ENCODE measurements at places on chromosomes 2 and 18.
A peak's percentile ranks its signal among the peaks of the same experiment; 100 is the strongest.

DNA sequence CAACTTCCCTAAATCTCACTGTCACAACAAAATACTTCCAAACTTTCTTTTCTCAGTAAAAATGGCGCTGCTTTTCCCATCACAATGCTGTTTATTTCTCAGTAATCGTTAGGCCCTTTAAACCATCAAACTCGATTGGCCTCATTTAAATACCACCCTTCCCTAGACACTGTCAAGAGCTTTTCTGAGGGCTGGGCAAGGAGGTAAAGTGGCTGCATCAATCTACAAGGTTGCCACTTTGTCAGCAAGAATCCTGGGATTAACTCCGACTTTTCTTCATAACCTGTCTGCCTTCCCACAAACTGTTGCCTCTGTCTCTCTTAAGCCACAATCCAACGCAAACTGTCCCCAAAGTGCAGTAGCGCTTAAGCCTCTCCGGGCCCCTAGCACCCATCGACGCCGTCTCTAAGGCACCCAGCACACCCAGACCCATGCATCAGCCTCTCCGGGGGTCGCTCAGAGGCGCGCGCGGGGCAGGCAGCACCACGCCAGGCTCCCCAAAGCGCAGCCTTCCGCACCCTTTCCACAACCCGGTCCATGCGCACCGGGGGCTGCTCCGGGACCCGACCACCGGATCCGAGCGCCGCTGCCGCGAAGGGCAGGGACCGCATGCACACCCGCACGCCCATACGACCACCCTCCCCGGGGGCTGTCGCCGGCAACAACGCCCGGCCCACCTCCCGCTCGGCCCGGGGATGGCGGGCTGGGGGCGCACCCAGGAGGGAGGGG, 683 bp downstream of the MBOAT2 start:
- DNase-seq, result peak; percentile 49

DNA sequence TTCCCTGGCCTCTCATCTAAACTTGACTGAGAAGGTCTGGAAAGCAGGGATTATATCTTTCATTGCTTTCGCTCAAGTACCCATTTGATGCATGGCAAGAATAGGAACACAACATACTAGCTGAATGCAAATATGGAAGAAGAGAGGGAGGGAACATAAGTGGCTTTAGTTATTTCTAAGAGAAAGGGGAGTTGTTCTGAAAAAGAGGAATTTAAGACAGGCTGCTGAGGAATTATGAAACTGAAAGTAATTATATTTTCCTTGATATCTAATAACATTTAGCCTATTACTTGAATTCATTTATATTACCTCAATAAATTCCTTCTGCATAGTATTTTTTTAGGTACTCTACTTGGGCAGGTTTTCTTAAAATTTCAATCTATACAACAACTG, 105.8 kb upstream of the TTN start:
- no peak for DNase-seq

DNA sequence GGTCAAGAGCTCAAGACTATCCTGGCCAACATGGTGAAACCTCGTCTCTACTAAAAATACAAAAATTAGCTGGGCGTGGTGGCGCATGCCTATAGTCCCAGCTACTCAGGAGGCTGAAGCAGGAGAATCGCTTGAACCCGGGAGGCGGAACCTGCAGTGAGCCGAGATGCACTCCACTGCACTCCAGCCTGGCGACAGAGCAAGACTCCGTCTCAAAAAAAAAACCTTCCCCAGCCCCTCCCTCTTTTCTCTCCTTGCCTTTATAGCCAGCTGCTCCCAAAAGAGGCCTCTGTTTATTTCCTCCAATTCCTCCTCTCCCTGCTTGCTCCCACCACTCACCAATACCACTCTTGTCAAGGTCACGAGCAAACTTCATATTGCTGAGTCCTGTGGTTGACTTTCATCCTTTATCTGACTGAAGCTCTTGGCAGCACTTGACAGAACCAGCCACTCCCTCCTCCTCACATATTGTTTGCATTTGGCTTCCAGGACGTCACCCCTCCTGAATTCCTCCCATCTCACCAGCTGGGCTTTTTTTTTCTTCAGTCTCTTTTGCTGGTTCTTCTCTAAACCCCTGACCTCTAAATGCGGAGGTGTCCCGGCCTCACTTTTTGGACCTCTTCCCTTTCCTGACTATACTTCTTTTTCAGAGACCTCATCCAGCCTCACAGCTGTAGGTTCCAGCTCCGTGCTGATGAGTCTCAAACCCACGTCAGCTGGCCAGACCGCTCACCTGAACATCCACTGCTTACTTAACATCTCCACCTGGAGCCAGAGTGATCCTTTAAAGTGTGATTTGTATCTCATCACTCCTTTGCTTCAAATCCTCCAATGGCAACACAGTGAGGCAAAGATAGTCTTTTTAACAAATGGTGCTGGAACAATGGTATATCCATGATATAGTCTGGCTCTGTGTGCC, 84.6 kb upstream of the CAB39 start:
- DNase-seq, result no peak

GRCh38 chr18:49638209-49638785, 76.4 kb downstream of the LIPG start:
- no peak for DNase-seq

GRCh38 chr18:12885500-12885899, 1.5 kb upstream of the PTPN2 start:
- DNase-seq, result no peak

DNA sequence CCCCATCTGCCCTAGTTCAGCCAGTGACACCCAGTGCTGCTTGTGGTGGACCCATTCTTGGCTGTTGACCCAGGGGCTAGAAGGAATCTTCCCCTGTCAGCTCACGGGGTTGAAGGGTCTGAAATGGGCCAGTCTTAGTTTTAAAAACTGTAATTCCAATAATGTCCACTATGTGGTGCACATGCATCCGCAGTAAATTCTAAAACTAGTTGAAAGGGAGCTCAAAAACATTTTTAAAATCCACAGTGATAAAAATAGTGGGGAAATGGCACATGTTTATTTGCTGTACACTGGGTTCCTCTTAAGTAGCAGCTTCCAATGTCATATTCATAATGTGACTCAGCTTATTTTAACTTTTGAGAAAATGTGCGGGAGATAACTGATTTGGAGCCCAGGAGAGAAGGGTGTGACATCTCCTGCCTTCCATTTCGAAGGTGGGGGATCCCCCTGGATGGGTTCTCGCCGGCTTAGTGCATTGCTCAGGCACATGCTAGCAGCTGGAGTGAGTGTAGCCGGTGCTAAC, 32.8 kb downstream of the GRHL1 start:
- no peak for DNase-seq

GRCh38 chr2:132849118-132849517, 179.1 kb upstream of the LYPD1 start:
- no peak for DNase-seq

- no peak for DNase-seq
These were observed 185.2 kb upstream of the EPC2 start for GRCh38 chr2:148459377-148459778.

DNA sequence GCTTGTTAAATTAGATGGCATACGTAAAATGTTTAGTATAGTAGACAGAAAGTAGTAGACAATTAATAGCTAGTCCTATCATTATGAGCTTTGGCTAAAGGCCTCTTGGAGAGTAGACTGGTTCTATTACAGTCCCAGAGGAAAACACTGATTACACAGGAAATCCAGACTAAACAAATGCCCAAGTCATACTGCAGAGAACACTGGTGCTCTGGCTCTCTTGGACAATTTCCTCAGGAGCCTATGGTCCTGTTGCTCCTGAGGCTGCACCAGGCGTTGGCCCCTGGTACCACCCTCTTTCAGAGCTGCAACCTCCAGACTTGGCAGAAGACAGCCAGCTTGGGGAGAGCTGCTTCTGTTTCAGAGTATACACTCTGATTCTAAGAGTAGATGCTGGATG, 41.8 kb downstream of the STAT1 start:
- no peak for DNase-seq

- no peak for DNase-seq
These were observed 184.8 kb downstream of the NR4A2 start for GRCh38 chr2:156147594-156148330.

GRCh38 chr2:12057436-12058166, 311.2 kb downstream of the LPIN1 start:
- DNase-seq, result no peak

DNA sequence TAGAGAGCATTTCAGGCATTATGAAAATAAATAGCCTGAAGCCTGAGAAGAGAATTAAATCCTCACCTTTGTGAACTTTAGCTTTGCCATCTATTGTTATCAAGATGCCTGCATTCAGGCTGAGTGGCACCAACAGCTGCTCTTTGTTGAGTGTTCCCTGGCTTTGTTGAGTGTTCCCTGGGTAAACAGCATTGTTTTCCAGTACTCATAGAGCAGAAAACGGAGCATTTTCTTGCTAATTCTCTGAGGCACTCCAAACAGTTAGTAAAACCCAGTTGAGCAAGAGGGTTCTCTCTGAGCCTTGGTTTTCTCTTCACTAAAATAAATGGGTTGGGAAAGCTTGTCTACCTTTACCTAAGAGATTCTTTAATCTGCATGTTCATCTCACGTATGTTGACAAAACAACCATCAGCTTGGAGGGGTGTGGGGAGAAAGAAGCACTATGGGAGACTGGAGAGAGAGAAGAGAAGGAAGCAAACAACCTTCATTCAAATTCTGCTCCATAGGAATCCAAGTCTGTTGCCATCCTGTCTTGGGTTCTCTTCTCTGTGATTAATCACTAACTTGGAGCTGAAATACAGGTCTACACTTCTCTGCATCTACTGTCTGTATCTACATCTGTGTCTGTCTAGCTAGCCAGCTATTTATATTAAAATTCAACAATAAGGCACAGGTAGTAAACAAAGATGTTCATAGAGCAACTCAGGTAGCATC, 567.0 kb upstream of the SOX11 start:
- DNase-seq, result no peak

DNA sequence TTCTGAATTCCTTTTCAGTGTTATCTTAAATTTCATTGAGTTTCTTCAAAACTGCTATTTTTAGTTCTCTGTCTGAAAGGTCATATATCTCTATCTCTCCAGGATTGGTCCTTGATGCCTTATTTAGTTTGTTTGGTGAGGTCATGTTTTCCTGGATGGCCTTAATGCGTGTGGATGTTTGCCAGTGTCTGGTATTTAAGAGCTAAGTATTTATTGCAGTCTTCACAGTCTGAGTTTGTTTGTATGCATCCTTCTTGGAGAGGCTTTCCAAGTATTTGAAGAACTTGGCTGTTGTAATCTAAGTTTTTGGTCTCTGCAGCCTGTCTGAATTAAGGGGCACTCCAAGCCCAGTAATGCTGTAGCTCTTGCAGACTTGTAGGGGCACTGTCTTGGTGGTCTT, 249.3 kb downstream of the ZNF385B start:
- no peak for DNase-seq

- no peak for DNase-seq
These were observed 11.7 kb downstream of the CXCR2 start for GRCh38 chr2:218137514-218137913.

- DNase-seq, result no peak
These were observed 313.6 kb upstream of the CDH20 start for GRCh38 chr18:61019338-61020301.

DNA sequence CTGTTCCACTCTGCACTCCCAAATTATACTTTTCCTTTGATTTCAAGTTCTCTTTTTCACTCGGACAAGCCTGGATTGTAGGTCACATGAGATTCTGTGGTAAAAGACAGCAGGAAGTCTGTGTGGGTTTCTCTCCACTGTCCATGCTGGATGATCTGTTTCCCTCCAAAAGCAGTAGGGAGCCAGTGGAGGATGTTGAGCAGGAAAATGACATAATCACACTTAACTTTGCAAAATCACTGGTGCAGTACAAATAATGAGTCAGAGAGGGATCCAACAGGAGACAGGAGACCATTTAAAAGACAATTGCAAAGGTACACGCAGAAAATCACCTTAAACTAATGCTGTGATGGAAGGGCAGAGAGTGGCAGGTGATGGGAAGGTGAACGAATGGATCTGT, 301.3 kb downstream of the ZNF407 start:
- no peak for DNase-seq

DNA sequence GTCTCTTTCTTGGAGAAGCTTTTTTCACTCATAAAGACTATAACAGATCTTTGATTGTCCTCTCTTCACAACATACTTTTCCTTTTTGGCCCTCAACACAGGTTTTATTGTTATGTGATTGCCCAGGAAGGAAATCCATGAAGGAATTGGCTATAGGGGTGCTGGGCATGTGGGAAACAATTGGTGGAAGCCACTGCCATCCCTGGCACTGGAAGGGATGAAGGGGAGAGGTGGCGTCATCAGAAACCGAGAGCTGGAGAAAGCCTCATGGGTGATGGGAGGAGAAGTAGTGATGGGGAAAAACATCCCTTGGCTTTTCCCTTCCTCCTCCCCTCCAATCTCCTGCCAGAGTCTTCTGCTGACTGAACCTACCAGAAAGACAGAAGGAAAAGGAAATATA, 106.2 kb downstream of the SPOPL start:
- DNase-seq, result no peak

- no peak for DNase-seq
These were observed 62.5 kb upstream of the SH3RF3 start for GRCh38 chr2:109066501-109066900.

DNA sequence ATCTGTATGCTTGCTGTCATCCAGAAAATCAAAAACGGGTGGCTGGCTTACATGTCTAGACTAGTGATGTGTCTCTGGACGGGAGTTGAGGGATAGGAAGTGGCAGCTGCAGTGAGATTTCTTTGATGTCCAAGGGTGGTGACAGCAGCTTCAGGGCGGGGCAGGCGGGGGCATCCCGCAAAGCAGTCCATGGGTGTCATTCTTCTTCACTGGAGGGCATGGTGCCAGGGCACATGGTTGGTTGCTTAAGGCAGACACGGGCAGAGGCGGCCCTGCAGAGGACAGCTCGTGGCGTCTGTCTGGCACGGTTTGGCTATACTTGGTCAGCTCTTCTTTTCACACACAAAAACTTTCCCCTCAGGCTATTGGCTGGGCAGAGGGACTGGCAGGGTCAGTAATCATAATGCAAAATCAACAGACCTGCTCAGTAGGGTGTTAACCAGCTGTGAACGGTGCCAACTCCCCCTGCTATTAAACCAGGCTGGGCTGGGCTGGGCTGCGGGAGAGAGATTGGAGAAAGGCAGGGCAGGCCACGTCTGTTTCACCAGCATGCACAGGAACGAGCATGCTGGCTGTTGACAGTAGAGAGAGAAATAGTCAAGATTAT, 63.7 kb downstream of the COL4A3 start:
- no peak for DNase-seq

DNA sequence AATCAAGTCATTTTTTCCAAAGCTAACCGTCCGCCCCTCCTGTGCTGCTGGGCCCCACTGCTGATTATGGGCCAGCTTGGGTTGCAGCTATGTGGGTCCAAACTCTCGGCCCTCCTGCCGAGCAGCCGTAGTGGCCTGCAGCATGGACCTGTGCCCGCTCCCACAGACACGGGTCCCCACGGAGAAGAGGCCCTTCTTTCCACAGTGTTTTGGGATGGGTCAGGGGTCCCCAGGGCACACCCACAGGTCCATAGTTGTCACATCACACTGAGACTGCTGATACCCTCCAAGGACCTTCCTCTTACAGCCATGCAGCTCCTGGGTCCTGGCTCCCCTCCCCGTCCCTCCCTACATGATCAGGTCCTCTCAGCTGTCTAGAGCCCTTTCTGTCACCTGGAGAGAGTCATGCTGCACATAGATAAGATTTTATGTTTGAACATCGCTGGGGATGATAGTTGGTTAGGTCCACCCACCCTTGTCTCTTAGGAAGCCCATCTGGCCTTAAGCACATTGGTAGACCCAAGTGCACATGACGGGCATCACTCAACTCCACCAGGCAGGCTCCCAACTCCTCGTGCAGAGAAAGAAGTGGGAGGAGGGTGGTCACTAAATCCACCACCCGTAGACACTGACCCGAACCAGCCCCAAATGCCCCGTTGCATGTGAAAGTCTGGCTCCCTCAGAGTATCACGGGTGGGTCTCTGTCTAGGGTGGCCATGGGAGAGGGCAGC, 17.5 kb downstream of the GPR55 start:
- no peak for DNase-seq

All from hypothalamus (tissue), 51 donors.